Caki2 (cell line): ENCODE measurements at places on chromosomes 4 and X. TPM values are rescaled to one million over a fixed set of nuclear protein-coding genes. Genes with fewer than 3 reads are reported as not detected.

GRCh38 chr4:6137027-6137746 lies 63.2 kb downstream of the JAKMIP1 start:
- no peak for DNase-seq

DNA sequence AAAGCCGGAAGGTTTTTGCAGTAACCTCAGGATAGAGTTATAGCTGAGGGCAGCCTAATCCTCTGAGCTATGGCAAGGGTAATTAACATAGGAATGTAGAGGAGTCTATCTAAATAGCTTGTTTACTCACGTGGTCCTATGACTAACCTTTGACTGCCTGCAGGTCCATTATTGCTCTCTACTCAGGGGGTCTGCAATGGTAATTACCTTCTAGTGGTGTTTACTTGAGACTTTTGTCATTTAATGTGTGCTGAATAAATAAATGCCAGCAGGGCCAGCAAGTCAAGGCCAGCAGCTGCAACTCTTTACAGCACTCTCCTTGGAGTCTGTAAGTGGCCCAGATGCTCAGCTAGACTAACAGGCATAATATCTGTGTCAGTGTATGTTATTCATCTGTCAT lies 212.7 kb upstream of the FMR1 start:
- DNase-seq: no peak

DNA sequence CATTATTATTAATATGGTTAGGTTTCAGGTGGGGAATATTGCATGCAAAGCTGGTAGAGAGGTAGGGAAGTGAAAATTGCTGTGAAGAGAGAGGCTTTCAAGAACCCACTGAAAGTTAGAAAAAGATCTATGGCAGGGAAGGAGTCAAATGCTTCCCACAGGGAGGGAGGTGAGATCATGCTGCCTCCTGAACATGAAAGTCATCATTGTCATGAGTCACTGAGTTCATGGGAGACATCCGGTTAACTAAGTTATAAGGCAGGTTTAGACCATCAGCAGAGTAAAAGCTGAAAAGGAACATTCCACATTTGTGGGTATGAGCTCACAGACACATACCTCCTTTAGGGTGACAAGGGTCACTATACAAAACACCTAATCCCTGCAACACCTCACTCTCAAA lies 16.2 kb downstream of the GATB start:
- DNase-seq: peak; percentile 72

DNA sequence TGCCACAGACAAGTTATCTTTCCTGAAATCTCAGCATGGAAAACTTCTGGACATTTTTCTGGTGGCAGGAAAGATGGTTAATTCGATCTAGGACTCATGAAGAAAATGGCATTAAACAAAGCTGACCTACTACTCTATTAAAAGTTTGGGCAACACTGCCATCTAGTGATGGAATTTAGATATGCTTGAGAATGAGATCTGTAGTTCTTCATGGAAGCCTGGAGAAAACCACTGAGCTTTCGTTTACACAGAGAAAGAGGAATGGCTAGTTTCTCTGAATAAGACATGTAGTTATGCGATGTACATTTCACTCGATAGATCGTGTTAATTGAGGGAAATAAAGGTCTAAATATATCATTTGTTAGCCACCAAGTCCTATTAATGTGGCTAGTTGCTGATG lies 51.7 kb upstream of the CHRDL1 start:
- DNase-seq: peak; percentile 36

GRCh38 chrX:152831391-152831790 lies 528 bp downstream of the NSDHL start:
- no peak for DNase-seq

GRCh38 chr4:76277667-76278066 lies 26.1 kb downstream of the FAM47E start:
- DNase-seq: no peak

Gene CXCL10
- total RNA-seq: 0.52 TPM in 1 of 2 replicates, not detected in the other

DNA sequence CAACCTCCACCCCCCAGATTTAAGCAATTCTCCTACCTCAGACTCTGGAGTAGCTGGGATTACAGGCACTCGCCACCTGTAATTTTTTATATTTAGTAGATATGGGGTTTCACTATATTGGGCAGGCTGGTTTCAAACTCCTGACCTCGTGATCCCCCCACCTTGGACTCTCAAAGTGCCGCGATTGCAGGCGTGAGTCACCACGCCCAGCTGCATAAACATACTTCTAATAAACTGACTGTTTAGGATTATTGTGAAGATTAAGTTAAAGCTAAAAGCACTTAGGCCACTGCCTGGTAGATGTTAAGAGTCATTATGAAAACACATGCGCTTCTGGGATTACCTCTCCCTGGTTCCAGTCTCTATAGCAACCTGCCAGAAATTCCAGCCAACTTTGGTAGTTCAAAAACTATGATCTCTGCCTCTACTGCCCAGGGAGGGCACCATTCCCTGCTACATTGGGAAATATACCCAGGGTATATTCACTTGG lies 30.2 kb upstream of the GRIA3 start:
- DNase-seq: peak; percentile 26

GRCh38 chrX:102652031-102652688 lies 877 bp downstream of the GPRASP1 start:
- no peak for DNase-seq

DNA sequence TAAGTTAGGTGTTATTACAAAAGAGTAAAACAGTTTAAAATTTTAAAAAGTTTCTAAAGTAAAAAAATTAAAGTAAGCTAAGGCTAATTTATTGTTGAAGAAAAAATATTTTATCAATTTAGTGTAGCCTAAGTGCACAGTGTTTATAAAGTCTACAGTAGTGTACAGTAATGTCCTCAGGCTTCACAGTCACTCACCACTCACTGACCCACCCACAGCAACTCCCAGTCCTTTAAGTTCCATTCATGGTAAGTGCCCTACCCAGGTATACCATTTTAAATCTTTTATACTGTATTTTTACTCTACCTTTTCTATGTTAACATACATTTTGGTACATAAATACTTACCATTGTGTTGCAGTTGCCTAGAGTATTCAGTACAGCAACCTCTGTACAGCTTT lies 120.3 kb upstream of the DKK2 start:
- DNase-seq: no peak

DNA sequence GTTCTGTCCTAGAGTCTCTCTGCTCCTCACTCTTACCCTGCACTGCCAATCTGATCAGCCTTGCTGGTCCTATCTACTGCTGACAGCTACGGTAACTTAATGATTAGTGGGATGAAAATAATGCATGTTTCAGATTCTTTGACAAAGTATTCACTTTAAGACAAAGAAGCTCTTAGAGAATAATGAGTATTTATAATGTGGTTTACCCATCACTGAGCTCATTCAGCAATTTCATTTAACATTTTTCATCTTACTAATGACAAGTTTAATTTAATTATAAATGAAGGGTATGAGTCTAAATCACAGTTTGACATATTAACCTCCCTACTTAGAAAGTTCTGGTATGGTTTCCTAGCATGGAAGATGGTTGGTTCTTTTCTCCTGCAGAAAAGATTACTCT lies 428.2 kb downstream of the ADGRL3 start:
- DNase-seq: no peak

DNA sequence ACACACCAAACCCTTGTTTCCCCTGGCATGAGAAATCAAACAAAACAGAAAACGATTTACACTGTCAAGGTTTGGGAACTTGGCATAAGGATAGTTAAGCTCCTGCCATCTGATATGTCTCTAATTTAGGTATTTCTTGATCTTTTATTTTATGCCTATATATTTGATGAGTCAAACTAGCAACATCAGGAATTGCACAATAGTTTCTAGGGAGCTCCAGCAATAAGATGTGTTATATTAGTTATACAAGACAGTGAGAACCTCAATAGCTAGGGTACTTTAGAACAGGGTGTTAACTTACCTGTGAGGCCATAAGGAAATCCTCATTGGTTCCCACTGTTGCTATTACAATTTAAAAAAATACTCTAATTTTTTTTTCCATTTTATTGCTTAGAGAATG lies 474.2 kb downstream of the GBA3 start:
- no peak for DNase-seq

DNA sequence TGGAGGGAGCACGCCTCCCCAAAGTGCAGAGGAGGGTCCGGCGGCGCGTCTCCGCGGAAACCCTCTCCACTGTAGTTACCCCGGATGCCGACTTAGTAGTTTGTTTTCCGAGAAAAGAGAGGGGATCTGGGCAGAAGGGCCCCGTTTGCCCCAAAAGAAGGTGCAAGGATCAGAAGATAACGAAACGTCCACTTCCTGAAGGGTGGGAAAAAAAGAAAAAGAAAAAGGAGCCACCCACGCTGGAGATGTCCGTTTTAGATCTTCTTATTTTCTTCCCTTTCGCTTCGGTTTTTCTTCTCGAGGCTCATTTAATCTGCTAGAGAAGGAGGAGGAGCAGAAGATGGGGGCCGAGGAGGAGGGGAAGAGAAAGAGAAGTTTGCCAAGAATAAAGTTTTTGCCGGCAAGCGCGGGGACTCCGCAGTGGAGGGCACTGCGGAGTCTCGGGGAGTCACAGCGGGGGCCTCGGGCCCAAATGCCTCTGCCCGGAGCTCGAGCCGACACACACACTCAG lies 517 bp downstream of the LEF1 start:
- peak; percentile 44 for DNase-seq

DNA sequence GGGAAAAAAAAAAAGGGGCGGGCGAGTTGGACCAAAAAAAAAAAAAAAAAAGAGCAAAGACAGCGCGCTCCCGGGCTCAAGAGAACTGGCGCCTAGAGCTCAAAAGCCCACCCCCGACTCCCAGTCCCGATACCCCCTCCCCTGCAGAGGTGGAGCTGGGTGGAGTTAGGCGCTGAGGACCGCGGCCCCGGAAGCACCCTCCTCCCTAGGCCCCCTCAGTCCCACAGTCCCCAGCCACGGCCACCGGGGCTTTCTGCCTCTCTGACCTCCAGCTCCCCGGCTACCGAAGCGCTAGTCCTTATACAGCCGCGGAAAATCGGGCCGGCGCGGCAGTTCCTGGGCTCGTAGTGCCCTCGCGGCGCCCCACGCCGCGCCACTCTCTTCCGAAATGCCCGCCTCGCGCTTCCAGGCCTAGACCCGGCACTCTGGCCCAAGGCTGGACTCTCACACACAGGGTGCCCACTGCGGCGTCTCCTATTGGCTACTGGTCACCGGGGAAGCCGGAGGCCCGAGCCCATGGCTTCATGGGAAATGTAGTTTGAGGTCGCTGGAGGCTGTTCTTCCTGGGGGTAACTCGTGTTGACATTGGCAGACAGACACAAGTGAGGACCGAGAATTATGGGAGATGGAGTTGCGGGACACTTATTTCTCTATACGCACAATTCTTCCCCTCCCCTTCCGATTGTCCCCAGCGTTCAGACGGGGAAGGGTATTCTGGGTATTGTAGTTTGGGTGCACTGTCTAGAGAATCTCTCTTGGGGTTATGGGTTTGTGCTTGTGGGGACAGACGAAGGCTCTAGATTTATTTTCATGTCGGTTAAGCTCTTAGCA lies at the start of gene ENOX2:
Gene ENOX2 (minus strand): TSS at position 427 of the 831 bp plus-strand sequence. CDS start 199,993 bp downstream, outside the sequence.
- peak; percentile 95 for DNase-seq

DNA sequence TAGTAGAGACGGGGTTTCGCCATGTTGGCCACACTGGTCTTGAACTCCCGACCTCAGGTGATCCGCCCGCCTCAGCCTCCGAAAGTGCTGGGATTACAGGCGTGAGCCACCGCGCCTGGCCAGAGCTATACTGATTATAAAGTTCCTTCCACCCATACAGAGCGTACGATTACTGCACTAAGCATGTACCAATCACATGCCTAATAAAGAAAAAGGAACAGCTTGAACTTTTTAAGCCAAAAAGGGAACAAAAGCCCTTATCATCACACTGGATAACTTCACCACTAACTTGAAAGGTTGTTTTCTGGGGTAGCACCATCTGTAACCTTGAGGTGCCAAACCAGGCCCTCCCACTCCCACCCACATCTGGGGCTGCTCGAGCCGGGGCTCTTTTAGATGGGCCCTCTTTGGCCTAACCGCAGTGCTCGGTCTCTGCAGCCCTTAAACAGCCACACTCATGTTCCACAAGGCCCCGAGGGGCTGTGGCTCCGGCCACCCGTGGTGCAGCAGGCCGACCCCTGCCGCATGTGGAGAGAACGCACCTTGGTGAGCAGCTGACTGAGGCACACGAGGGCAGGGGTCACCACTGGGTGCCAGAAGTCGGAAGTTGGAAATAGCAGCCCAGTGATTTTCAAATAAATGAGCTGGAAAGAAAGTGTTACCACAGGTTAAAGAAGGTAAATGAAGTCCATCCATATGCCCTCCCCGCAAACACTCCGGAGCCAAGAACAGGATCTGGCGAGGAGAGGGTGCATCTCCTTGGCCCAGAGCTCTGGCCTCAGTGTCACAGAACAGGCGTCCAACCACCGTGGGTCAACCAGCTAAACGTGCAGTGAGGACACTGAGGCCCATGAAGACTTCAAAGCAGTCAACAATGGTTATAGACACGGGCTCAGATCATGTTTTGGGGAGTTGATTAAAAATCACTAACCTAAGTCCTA lies 18.4 kb downstream of the NOP14 start:
- no peak for DNase-seq

DNA sequence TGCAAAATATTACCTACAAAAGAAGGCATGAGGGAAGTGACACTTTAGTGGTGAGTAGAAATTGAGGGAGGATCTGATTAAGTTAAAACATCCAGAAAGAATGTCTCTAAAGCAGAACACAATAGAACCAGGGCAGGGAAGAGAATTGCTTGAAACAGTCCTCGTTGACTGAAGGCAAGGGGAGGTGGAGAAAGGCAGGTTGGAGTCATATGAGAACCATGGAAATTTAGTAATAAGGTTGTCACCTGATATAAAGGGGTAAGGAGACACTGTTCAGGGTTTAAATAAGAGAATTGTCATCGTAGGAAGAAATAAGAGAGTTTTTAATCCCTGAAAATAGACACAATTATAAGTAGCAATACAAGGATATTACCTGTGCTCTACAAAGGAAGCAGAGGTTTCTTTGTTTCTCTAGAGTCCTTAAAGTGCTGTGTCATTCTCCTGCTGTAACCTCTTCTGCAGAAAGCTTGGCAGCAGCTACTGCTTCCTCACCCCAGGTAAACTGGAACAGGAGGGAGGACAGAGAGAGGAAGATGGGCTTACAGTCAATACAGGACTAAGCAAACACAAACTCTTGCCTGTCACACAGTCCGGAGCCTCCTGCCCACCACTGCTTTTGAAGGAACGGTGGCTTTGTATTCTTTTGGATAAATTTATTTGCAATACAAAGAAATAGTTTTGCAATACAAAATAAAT lies 258.4 kb downstream of the PPARGC1A start:
- DNase-seq: no peak

Gene CWH43
- not detected in 2 replicates for total RNA-seq

- no peak for DNase-seq
These were observed 585 bp upstream of the SEC24D start for GRCh38 chr4:118836301-118837120.

- no peak for DNase-seq
These were observed 16.6 kb downstream of the BST1 start for GRCh38 chr4:15719506-15719905.

Gene ADH5
- total RNA-seq: 206 and 212 TPM in 2 replicates

DNA sequence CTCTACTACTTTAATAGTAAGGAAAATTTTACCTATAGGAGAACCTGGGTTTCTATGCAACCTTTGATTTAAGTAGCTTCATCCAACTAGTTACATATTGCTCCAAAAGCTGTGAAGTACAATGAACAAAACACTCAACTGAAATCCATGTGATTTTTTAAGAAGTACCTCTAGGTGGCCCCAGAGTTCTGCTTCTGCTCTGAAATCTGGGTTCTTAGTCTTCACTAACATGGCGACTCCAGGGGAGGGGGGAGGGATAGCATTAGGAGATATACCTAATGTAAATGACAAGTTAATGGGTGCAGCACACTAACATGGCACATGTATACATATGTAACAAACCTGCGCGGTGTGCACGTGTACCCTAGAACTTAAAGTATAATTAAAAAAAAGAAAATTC lies 73.4 kb upstream of the MAGEB2 start:
- peak; percentile 31 for DNase-seq

- DNase-seq: no peak
These were observed 130.6 kb upstream of the PITX2 start for GRCh38 chr4:110753466-110753865.

- no peak for DNase-seq
These were observed 24.5 kb downstream of the HCCS start for GRCh38 chrX:11135564-11136185.

Gene CSN1S1
- total RNA-seq: not detected in 2 replicates
